ENCODE measurements at places on chromosomes 4 and X.
A peak's percentile ranks its signal among the peaks of the same experiment; 100 is the strongest.

GRCh38 chrX:103017542-103017941 lies 46.4 kb downstream of the BEX1 start:
- DNase-seq = no peak

- DNase-seq = no peak
These were observed 46.9 kb downstream of the SUPT20HL2 start for GRCh38 chrX:24266996-24267395.

DNA sequence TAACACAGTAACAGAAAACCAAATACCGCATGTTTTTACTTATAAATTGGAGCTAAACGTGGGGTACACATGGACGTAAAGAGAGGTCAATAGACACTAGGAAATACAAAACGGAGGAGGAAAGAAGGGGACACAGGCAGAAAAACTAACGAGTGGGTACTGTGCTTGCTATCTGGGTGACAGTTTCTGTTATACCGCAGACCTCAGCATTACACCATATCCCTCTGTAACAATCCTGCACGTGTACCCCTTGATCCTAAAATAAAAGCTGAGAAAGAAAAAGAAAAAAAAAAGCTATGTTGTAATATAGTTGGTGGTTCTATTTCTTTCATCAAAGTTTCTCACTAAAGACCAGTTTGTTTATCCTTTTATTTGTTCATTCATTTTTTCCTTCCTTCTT lies 47.9 kb upstream of the UNC5C start:
- DNase-seq = no peak

- DNase-seq = no peak
These were observed 163.5 kb downstream of the PPP3CA start for GRCh38 chr4:101183666-101184373.

DNA sequence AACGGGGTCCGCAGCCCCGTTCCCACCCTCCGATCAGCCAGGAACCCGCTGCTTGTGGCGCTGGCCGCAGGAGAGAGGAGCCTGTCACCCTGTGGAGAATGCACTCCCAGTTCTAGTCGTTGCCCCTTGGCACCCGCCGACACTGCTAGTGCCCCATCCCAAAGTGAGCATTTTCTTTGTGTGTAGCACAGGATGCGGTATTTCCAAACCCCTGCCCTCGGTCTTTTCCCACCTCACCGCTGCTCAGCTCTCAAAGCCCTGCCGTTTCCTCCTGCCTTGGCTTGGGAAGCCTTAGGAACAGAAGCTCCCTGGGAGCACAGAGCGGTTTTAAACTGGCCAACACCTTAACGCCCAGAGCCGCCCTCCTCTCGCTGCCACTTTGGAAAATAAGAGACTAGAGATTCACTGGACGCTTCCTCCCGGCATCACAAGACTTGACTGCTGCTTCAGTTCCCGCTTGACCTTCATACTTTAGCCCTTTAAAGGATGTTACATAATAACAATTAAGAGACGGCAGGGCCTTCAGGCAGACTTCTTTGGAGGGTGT lies 772 bp downstream of the CYP4V2 start:
- no peak for DNase-seq

- DNase-seq = no peak
These were observed 52.0 kb upstream of the HS3ST1 start for GRCh38 chr4:11480683-11481082.

GRCh38 chrX:130110379-130111219 lies at the start of gene ELF4:
Gene ELF4, minus strand, starts transcription at chrX:130110497. Its CDS starts 29,167 bp downstream, at chrX:130081330.
- DNase-seq = peak; percentile 38

DNA sequence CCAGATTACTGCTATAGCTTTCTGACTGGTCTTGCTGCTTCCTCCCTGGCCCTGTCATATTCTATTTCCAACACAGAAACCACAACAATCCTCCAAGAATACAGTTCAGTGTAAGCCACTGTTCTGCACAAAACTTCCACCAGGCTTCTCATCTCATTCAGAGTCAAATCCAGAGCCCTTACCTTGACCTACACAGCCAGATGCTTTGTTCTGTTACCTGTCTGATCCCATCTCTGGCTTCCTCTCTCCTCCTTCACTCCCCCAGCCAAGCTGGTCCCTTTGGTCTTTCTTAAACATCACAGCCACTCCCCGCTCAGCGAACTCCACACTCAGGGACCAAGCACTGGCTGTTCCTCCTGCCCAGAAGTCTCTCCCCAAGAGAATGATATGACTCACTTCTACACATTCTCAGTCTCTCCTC lies 84.8 kb upstream of the BMP2K start:
- DNase-seq = no peak

- DNase-seq = no peak
These were observed 122.9 kb downstream of the RS1 start for GRCh38 chrX:18548996-18549395.

GRCh38 chrX:110531873-110532580 lies 173.4 kb downstream of the RTL9 start:
- DNase-seq = no peak

DNA sequence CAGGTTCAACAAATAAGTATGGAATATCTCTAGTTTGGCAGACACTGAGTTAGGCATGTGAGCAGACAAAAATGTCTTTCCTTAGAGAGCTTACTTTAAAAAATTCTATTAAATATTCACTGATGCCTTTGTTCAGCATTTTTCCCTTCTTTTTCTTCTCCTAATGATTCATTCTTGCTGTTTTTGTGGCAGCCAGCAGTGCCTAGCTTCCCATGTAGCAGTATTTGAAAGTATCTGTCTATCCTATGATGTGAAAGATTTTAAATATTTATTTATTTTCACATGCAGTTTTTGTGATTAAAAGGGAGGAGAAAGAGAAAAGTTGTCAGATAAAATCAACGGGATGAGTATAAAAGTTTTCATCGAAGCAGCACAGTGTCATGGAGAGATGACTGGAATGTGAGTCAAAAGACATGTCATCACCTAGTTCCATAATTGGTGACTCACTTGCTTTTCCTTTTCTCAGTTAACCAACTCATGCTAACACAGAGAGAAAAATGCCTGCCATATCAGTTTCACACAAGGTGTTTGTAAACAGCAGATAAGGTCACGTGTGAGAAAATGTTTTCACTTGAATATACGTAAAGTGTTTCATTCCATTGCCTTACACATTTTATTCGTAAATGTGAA lies 69.8 kb downstream of the BMPR1B start:
- DNase-seq = no peak

DNA sequence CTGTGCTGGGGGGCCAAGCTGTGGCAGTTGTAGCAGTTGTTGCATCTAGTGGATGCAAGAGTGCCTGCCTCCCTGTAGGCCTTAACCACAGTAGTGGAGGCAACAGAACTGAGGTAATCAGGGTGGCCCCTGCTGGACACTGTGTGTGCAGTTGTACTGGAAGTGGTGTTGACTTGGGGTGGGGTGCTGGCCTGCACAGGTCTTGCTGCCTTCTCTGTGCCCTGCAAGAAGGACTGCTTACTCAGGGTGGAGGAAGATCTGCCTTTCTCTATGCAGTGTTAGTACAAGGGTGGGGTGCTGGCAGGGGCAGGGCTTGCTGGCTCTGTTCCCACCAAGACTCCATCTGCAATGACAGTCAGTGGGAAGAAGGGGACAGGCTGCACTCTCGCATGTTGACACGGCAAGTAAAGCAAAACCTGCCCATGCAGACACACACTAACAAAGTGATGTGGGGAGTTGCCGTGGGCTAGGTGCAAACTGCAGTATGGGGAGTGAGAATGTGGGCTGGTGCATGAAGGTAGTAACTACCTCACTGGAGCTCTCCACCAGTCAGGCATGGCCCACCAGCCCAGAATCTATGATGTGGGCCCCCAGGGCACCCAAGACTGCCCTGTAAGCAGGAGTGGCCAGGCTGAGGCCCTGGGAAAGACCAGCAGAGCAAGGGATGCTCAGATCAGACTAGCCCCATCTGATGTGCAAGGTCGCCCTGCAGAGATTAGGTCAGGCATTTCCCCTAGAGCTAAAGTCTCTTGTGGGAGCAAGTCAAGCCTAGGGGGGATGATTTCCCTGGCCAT lies 594.9 kb downstream of the TECRL start:
- DNase-seq = no peak
